ENCODE measurements at places on chromosomes 2 and 18. TPM values are rescaled to one million over a fixed set of nuclear protein-coding genes. Genes with fewer than 3 reads are reported as not detected.

RGPD3 gene
- not detected for total RNA-seq

FBXO11 gene
- 35.0 TPM for total RNA-seq

OBSL1 gene
- 1.5 TPM for total RNA-seq

DNA sequence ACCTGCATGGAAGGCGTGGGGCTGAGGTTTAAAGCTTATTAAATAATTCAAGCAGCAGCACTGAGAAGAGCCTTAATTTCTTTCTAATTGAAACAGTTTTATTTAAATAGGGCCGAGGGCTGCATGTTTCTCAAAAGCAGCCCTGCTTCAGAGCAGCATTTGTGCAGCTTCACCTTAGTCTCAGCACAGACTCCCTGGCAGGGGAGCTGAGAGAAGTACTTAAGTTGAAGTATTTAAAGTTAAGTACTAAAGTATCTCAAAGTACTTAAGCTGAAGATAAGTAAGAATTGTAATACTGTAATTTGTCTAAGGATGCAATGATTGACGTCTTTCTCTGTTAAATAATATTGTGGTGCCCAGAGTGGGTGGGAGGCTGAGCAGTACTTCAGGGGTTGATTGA, 31.4 kb downstream of the IMPA2 start:
- DNase-seq, result no peak

- DNase-seq, result no peak
These were observed 243.0 kb downstream of the DYSF start for GRCh38 chr2:71696381-71696780.

- no peak for DNase-seq
These were observed 41.6 kb downstream of the LPIN1 start for GRCh38 chr2:11787991-11788390.

- DNase-seq, result no peak
These were observed 48.3 kb downstream of the STAT1 start for GRCh38 chr2:190965580-190966222.

DNA sequence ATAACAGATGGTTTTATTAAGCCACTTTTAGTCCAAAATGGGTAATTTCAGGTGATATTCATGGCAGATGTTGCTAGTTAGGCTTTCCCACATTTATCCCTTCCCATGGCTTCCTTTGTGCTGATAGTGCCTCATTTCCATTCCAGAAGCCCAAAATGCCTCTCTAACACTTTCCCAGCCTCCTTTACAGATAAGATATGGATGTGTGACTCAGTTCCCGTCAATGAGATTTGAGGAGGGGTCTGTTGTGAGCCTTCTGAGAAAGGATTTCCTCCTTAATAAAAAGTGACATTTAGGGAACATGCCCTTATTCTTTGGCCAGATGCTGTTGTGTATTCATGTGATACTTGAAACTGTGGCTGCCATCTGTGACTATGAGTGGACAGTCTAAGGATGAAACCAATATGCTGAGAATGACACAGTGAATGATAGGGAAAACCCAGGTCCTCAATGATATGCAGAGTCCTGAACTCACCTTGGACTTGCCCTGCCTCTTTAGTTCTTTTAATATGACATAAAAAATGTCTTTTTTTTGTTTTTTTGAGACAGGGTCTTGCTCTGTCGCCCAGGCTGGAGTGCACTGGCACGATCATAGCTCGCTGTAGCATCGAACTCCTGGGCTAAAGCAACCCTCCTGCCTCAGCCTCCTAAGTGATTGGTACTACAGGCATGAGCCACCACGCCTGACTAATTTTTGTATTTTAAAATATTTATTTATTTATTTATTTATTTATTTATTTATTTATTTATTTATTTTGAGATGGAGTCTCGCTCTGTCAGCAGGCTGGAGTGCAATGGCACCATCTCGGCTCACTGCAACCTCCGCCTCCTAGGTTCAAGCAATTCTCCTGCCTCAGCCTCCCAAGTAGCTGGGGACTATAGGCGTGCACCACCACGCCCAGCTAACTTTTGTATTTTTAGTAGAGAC, 5.8 kb upstream of the ACSL3 start:
- DNase-seq, result no peak

- no peak for DNase-seq
These were observed 211.5 kb downstream of the SUCLG1 start for GRCh38 chr2:84247532-84247931.

Data from activated naive CD4-positive, alpha-beta T cell treated with anti-CD3 and anti-CD28 coated beads for 36 hours (primary cell).